Central memory CD8-positive, alpha-beta T cell (primary cell): ENCODE measurements at places on chromosomes 16 and 17.

DNA sequence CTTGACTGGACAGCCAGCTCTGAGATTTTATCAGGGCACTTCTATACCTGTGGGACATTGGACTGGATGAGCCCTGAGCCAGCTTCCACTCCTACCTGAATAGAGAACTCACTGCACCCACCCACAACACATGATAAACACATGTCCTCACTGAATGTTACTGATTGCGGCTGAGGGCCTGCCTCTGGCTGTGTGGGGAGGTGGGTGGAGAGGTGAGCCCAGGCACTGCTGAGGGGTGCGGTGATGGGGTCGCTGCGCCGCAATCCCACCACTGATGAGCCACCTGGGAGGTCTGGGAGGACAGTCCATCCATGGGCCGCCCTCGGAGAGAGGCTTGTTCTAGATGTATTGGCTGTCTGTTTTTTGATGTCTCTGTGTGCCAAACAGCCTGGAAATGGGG lies 5.4 kb downstream of the TMEM92 start:
- no peak for DNase-seq

DNA sequence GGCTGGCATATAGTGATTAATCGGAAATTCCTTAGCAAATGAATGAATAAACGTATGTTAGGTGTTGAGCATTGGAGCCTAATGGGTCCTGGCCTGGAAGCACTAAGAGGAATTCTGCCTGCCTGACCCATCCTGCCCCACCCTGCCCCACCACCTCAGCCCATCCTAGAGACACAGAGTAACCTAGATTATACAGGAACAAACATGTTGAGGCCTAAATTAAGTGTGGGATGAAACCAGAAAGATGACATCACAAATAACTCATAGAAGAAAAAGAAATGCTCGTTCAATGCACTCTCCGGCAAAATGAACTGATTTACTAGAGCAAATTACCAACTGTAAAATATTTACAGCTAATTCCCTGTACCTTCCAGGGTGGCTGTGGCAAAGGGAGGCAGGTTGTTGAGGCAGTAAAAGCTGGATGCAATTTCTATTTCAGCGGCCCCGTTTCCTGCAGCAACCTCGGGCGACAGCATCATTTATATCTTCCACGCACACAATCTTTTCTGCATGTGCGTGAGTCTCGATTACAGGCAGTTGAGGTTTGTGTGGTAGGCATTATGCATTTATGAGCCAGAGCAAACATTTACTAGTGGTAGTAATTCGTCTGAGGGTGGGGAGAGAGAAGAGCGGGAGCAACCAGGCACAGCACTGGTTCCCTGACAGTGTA lies 417.2 kb downstream of the HS3ST4 start:
- DNase-seq: no peak

- DNase-seq: no peak
Observed at GRCh38 chr16:88453611-88454522, 787 bp downstream of the ZFPM1 start.

- DNase-seq: no peak
Observed at GRCh38 chr16:4328782-4329775, 13.2 kb downstream of the GLIS2 start.

DNA sequence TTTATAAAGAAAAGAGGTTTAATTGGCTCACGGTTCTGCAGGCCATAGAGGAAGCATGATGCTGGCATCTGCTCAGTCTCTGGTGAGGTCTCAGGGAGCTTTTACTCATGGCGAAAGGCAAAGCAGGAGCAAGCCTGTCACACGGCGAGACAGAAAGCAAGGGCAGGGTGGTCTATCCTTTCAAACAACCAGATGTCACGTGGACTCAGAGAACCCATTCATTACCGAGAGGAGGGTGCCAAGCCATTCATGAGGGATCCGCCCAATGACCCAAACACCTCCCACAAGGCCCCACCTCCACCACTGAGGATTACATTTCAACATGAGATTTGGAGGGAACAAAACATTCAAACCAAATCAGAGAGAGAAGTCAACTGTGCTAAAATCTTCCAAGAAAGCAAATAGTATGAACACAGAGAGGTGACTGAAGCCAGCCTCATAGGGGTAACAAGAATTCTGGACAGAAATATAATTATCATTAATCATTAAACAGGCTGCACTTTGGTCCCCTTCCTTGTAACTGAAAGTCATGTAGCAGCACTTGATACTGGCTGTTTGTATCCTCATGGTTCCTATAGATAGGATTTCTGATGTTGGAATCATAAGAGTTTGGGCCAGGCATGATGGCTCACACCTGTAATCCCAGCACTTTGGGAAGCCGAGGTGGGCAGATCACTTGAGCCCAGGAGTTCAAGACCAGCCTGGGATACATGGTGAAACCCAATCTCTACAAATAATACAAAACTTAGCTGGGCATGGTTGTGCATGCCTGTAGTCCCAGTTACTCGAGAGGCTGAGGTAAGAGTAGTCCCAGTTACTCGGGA lies 52.5 kb upstream of the B4GALNT2 start:
- no peak for DNase-seq

DNA sequence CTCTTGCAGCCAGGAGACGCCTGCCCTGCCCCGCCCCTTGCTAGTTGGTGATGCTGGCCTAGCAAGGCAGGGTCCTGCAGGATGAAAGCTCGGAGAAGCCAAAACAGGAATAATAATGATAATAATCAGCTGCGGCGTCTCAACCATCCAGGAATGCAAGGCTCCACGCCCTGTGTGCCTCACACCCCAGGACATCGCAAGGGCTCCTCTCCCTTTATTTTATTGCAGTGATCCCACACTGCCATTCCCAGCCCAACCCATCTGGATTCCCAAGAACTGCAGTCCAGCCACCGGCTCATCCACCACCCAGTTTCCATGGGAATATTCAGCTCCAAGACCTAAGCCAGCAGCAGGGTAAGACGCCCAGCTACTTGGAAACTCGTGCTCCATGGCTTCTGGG lies 21.0 kb upstream of the ZNF652 start:
- DNase-seq: no peak

GRCh38 chr17:3976675-3977171 lies 12.5 kb upstream of the ATP2A3 start:
- no peak for DNase-seq

GRCh38 chr16:89407282-89407924 lies 83.0 kb downstream of the ANKRD11 start:
- DNase-seq: no peak

- DNase-seq: no peak
Observed at GRCh38 chr17:44001461-44001920, 2.9 kb upstream of the NAGS start.

DNA sequence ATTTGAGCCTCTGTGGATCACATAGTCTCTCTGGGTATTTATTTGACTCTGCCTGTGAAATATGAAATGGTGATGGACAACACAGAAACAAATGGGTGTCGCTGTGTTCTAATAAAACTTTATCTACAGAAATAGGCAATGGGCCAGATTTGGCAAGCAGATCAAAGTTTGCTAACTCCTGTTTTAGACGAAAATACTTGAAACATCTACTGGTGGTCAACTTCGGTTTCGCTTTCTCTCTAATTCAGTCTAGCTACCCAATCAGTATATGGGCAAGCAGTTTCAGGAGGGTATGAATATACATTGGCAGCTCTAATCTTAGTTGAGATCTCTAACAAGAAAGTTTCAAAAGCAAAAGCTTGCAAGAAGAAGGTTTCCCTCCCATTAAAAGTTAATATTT lies 60.1 kb upstream of the DYNLRB2 start:
- no peak for DNase-seq

DNA sequence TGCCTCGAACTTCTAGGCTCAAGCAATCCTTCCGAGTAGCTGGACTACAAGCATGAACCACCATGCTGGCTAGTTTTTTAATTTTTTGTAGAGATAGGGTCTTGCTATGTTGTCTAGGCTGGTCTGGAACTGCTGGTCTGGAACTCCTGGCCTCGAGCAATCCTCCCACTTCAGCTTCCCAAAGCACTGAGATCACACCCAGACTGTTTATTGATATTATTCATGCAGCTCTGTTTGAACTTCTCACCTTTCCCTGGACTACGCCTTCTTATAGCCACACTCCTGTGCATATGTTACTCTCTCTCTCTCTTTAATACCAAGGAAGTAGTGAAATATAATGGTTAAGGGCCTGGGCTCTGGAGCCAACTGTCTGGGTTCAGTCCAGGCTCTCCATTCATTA lies 4.6 kb downstream of the COG7 start:
- DNase-seq: no peak

- no peak for DNase-seq
Observed at GRCh38 chr17:57670769-57671569, 74.1 kb downstream of the CCDC182 start.

DNA sequence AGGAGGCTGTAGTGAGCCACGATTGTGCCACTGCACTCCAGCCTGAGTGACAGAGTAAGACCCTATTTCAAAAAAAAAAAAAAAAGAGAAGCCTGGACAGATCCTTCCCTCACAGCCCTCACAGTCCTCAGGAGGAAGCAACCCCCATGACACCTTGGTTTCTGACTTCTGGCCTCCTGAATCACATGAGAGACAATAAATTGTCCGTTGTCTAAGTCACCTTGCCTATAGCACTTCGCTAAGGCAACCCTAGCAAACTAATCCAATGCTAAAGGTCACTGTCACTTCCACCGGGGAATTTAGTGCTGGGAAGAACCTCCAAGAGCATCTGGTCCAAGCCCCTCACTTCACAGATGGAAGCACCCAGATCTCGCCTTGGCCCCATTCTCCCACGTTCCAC lies 18.9 kb upstream of the SLC39A11 start:
- no peak for DNase-seq

DNA sequence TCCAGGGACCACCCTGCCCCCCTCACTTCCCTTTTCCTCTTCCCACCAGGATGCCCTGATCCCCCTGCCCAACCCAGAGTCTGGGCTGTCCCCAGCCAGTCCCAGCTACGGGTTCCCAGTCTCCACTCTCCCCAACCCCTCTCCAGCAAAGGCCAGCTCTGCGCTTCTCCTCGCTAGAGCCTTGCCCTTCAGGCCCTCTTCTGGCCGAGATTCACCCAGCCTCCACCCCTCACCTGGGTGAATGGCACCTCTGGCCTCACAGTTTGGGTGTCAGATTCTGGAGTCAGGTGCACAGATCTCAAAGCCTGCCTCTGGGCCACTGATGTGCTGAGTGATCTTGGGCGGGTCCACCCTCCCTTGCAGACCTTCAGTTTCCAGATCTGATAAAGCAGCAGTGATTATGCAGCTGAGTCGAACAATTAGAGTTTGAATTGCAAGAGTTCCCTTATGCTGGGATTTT lies 185.6 kb upstream of the TNRC6C start:
- no peak for DNase-seq

- no peak for DNase-seq
Observed at GRCh38 chr16:10123141-10123540, 59.1 kb downstream of the GRIN2A start.

DNA sequence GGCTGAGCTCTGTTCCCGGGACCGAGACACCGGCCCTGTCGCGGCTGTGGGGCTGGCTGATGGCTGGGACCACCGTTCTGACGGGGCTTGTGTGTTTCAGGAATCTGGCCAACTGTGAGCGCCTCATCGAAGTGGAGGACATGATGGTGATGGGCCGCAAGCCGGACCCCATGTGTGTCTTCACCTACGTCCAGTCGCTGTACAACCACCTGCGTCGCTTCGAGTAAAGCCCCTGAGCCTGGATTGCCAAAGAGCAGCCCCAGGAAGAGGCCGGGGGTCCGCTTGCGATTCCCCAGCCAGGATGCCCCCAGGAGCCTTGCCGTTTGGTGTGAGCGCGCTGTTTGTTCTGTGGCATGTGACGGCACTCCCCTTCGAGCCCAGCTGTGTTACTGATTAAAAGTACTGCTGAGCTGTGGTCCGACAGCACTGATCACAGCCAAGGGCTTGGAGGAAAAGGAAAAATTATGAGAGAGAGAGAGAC lies 23.0 kb downstream of the SMTNL2 start:
- no peak for DNase-seq

- DNase-seq: no peak
Observed at GRCh38 chr16:47109361-47109760, 34.4 kb downstream of the NETO2 start.

DNA sequence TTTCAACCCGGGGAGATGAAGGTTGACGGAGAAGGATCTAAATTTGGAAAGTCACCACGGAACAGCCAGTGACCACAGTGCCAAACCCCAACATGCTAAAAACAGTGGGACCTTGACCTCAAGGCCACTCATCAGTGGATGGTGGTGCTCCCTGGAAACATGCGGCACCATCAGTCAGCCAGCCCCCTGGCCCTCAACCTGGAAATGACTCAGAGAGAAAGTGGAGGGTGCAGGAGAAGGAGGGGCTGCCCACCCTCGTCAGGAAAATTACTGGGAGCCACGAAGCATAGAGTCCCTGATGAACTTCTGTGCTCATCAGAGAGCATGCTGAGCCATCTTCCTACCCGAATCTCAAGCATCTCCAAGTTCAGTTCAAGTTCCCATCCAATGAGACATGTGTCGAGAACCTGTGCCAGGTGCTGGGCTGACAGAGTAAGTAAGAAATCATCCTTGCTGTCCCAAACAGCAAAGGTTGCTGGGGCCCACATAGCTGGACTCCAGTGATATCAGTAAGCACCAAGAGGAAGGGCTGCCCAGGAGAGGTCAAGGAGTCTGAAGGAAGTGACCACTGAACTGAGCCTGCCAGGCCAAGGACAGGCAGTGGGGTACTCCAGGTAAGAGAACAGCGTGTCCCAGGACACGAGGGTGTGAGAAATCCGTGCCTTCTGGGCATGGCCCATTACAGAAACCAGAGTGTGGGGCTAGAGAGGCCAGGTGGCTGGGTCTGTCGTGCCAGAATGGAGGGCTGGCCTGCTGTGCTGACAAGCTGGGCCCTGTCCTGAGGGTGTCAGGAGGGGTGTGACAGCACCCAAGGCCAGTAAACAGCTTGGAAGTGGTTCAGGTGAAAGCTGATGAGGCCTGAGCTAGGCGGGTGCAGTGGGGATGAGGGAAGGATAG lies 5.2 kb downstream of the PECAM1 start:
- DNase-seq: no peak

DNA sequence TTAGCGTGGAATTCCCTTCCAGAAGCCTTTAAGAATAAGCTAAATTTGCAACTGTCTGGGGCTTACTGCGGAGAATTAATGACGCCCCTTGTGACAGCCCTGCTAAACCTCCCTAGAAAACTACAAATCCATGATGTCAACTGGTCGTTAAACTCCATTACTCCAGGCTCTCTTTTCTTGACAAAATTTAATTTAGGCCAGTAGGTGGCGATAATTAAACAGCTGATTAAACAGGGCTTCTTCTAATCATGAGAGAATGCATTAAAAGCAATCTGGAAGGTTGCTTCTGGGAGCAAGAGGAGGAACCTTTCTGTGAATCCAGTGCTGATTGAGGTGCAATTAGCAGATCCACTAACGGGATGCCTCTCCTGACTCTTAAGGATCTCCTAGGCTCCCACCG lies 8.1 kb upstream of the NLRP1 start:
- no peak for DNase-seq
